ENCODE measurements at places on chromosomes 1 and 21. TPM values are rescaled to one million over a fixed set of nuclear protein-coding genes. Genes with fewer than 3 reads are reported as not detected.

AADACL4 gene
- total RNA-seq: not detected

WLS gene
- total RNA-seq: 43.0 TPM

WNT9A gene
- total RNA-seq: 1.3 TPM

TTLL7 gene
- total RNA-seq: 8.8 TPM

DNA sequence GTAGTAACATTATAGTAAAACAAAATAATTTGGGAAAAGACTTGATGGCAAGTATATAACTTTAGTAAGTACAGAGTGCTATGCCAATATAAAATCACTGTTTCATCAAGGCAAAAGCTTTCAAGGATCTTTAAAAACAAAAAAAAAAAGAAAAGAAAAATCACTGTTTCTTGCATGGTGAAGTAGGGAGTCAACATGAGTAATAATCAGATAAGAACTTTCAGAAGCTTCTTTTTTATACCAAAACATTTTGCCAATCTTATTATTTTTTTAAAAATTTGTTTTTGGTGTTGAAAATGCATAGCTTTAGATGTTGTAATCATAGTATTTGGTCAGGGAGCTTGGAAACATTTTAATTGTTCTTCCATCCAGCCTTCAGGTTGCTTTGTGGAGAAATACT, 37.2 kb downstream of the CAMSAP2 start:
- no peak for DNase-seq

DNA sequence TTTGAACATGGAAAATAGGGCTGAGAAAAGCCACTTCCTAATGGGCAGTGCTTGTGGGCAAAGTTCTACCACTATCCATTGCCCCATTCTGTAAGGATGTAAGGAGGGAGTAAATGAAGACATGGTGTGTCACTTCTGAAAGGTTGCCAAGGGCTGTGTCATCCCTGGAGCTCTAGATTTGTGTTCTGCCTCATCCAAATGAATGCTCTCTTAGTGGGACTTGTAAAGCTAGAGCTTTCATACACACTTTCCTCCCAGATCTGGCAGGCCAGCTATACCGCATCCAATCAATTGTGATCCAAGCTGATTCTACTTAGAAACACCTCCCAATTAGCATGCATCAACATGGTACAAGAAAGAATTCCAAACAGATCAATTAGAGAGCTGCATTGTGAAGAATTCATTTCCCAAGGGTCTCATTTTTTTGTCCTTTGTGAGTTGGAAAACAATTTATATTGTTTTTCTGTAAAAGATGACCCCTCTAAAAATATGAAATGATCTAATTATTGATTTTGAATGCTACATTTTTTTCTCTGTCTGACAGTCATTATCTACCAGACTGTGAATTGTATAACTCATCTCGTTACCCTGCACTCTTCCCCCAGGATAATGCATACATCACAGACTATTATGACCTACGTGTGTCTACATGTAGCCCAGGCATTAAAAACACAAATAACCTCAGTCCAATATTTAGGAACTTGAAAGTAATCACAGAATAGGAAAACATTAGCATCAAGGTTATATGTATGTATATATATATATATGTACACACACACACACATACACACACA, 117.1 kb upstream of the DUSP10 start:
- no peak for DNase-seq

- DNase-seq: no peak
These were observed 43.2 kb upstream of the ST6GALNAC5 start for GRCh38 chr1:76824106-76824505.

DNA sequence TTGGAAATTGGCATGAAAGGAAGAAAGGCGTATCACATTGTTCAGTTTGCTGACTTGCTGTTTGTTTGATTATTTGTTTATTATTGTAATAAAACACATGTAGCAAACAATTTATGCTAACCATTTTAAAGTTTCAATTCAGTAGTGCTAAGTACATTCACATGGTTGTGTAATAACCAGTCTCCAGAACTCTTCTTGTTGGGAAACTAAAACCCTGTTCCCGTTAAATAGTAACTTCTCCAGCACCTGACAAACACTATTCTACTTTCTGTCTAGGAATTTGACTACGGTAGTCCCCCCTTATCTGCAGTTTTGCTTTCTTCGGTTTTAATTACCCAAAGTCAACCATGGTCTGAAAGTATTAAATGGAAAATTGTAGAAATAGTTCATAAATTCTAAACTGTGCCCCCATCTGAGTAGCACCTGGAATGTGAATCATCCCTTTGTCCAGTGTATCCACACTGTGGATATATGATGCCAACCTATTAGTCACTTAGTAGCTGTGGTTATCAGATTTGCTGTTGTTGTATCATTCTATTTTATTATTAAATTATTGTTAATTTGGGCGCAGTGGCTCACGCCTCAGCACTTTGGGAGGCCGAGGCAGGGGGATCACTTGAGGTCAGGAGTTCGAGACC, 5.5 kb downstream of the MORC3 start:
- no peak for DNase-seq
